ENCODE measurements at places on chromosomes 3 and 15.

DNA sequence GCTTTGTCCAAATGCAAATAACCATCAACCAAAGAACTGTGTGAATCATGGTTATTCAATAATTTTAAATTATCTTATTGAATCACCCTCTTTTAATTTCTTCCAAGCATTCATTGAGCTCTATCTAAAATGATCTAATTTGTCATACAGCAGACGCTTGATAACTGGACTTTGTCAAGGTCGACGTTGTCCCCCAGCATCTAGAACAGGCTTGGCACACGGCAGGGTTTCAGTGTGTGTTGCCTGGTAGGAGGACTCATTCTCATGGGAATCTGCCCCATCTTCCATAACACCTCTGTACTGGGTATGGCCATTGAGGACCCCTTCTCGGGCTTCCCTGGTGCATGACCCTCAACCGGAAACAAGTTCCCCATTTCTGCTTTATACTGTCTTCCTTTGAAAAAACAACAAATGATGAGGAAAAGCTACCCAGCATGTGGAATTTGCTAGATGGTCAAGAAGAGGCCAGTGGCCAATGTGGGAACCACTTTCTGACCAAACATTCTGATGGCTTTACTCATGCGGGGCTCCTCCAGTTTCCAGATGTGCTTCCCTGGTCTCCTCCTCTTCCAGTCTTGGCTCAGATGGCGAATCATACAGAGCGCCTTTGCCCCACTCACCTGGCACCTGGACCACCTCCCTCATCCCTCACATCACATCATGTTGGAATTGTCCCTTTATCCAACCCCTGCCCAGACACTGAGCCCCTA lies 41.7 kb upstream of the SEC22A start:
- peak; percentile 43 for DNase-seq

DNA sequence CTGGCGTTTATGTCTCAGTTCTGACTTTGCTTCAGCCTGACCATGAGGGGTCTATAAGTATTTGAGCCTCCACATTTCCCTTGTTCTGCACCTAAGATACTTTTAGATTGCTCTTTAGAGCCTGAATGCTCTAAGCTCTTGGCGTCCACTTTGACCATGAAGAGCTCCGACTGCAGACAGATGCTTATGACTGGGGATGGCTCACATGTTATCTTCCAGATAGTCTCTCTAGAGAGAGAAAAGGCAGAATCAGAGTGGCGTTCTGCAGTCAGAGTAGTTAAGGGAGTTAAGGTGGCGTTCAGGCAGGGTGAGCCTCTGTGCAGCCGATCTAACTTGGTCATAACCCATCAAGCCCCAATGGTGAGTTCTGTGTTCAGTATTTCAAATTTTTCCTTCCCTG lies 487.9 kb upstream of the NR2F2 start:
- no peak for DNase-seq

DNA sequence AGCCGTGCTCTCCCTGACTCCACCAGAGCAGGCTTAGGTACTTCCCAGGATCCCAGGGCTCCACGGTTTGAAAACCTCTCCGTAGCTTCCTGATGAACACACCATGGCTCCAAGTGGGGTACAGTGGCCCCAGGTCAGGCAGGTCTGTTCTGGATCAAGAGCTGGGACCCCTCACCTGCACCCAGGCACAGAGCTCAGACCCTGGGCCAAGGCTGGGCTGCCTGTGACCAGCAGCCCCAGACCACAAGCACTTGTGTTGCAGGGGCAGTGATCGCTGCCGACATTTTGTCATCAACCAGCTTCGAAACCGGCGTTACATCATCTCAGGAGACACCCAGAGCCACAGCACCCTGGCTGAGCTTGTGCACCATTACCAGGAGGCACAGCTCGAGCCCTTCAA lies 5.3 kb downstream of the SH2D7 start:
- DNase-seq = no peak

- DNase-seq = no peak
Observed at GRCh38 chr3:49346797-49347251, 7.0 kb upstream of the USP4 start.

GRCh38 chr3:51739110-51739509 lies 32.2 kb downstream of the GRM2 start:
- DNase-seq = no peak

DNA sequence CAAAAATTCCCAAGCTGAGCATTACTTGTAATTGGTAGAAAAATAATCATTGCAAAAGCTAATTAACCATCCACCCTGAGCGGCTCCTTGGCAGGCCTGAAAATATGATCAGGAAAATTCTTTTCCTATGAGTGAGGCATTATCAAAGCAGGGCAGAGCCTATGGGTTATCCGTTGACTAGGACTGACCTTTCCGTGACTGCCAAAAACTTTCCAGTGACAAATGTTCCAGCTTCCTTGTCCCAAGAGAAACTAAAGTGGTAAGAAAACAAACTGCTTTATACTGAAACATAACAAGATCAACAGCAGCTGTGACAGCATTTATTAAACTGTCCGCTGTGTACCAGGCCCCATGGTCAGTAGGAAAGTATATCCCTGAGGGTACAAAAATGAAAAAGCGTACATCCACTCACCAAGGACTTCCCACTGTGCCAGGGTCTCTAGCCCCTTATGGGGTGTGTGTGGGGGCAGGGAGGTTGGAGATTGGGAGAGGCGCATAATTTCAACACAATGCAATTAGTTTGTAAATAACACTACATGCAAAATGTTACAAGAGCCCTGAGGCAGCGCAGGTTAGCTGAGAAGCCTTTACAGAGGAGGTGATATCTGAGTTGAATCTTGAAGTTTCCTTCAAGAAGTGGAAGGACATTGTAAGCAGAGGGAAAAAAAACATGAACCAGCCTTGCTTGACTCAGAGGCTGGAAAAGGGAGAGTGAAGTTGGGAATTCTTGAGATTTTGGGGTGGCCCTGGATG lies 8.5 kb downstream of the LIPC start:
- DNase-seq = no peak

GRCh38 chr3:103319912-103320311 lies 885.1 kb downstream of the ZPLD1 start:
- DNase-seq = no peak

DNA sequence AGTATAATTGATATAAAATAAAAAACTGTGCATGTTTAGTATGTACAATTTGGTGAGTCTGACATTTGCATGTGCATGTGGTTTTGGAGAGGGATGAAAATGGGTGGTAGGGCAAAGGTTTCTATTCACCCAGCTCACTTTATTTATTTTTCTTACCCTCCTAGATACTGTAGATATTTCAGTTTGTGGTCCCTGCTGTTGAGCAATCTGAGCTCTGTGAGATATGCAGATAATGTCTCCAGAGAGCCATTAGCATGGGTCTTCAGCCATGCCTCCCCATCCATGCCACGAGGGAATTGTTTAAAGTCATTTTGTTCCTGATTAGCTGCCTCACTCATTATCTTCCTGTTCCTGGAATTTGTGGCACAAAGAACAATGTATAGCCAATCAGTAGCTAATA lies 44.4 kb upstream of the B3GALNT1 start:
- DNase-seq = peak; percentile 27

GRCh38 chr3:36317915-36318314 lies 62.4 kb upstream of the STAC start:
- no peak for DNase-seq

- no peak for DNase-seq
Observed at GRCh38 chr3:101119535-101119934, 126.3 kb upstream of the ABI3BP start.

GRCh38 chr15:48250640-48251076 lies 44.6 kb downstream of the SLC12A1 start:
- peak; percentile 77 for DNase-seq

- DNase-seq = no peak
Observed at GRCh38 chr3:169659820-169660674, 3.5 kb downstream of the MECOM start.

DNA sequence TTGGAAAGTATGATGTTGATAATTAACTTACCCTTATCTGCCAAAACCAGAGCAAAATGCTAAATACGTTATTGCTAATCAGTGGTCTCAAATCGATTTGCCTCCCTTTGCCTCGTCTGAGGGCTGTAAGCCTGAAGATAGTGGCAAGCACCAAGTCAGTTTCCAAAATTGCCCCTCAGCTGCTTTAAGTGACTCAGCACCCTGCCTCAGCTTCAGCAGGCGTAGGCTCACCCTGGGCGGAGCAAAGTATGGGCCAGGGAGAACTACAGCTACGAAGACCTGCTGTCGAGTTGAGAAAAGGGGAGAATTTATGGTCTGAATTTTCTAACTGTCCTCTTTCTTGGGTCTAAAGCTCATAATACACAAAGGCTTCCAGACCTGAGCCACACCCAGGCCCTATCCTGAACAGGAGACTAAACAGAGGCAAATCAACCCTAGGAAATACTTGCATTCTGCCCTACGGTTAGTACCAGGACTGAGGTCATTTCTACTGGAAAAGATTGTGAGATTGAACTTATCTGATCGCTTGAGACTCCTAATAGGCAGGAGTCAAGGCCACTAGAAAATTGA lies 59.7 kb downstream of the DCUN1D1 start:
- DNase-seq = no peak

DNA sequence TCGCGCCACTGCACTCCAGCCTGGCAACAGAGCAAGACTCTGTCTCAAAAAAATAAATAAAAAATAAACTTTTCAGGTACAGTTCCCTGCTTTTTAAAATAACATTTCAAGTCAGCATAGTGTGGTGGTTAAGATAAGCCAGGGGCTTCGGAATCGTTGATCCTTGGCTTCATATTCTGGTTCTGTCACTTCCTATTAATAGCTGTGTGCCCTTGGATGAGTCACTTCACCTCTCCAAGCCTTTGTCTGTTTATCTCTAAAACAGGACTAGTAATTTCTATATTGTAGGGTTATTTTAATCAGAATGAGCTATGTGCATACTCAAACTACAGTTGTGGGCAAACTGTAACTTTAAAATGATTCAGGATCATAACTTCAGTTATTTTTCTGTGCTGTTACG lies 53.8 kb upstream of the SENP5 start:
- DNase-seq = no peak

DNA sequence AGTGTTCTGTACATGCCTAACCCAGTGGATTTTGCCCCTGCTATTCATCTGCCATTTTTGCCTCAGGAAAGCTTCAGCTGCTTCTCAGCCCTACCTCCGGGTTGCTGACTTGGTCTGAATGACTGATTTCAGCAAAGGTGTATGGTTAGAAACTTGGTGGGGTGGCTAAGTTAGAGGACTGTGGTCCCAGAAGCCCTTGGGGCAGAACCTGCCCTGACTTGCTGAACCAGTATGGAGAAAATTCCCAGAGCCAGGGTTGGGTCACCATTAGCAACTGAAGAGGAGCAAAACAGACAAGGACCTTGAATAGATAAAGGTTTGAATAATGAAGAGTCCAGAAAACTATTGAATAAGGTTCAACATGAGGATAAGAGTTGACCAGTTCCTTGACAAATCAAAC lies 6.1 kb upstream of the WWTR1 start:
- no peak for DNase-seq

DNA sequence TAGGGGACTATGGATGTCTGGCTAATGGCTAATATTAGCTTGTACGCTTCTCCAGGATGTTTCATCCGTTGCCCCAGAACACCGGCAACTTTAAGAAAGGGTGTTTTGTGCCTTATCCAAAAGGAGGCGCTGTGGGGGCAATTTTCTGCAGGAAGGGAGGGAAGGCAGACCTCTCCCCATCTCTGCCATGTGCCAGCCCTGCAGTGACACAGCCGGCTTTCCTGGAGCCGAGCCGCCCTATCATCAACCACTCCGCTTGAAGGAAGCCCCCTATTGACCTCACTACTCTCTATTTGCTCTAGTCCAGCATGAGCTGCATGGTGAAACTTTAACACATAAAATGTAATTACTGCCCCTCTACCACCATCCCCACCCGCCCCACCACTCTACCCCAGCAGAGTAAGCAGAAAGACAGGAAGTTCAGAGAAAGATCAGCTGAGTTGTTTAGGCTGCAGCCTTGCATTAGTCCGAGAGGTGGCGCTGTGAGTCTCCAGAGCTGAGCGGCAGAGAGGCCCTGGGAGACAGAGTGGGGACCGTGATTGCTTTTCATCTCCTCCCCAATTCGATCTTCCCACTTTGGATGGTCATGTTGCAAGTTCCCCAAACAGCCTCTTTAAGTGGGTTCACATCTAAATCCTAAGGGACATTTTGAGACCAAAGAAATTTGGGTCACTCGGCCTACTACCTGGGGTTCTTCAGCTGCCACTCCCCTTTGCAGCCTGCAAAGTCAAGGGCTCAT lies 24.5 kb upstream of the RAD18 start:
- peak; percentile 29 for DNase-seq

GRCh38 chr3:7306901-7307300 lies 446.0 kb downstream of the GRM7 start:
- no peak for DNase-seq

DNA sequence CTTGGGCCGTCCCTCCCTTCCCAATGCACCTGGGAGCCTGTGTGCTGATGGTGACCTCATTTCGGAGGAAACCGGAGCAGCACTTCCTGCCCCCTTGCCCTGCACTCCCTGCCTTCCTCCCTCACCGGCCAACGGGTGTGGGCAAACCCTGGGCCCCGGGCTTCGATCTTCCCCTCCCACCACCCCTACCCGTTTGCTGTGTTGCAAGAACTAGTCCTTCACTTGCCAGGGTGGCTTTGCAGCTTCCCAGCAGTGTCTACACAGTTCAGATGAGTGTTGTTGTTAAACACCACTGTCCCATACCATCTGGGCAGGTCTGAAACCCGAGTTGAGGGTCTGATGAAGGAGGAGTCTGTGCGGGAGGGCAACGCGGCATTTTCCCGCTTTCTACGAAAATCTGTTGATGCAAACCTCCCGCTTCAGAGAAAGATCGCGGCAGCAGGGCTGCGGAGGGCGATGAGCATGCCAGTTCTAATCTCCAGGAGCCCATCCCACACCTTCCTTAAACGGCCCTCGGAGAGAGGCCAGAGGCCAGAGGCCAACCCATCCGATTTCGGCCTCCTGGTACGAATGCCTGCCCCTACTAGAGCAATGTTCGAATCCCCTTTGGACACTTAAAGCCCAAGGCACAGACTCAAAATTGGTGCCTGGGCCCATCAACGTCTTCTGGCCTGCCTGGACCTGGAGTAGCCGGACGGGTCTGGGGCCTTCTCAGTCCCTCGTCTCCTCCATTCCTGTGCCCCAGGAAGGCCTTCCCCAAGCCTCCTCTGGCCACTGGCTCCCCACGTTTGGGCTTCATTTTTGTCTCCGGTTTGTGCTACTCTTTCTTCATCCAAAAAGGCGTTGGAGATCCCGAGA lies 35.7 kb upstream of the POLG start:
- DNase-seq = no peak

- no peak for DNase-seq
Observed at GRCh38 chr3:160355826-160356225, 43.2 kb downstream of the IFT80 start.

GRCh38 chr3:22887664-22888291 lies 315.3 kb upstream of the UBE2E2 start:
- no peak for DNase-seq

DNA sequence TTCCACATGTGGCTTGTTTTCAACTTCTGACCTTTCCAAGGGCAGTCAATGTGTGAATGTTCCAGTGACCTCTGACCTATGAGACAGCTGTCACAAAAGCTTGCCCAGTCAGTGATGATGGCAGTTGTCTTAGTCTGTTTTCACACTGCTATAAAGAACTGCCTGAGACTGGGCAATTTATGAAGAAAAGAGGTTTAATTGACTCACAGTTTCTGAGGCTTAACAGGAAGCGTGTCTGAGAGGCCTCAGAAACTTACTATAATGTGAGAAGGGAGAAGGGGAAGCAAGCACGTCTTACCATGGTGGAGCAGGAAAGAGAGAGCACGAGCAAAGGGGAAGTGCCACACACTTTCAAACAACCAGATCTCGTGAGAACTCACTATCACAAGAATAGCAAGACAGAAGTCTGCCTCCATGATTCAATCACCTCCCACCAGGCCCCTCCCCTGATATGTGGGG lies 95.6 kb downstream of the ECT2 start:
- DNase-seq = no peak

GRCh38 chr15:26242565-26243071 lies 379.5 kb upstream of the ATP10A start:
- no peak for DNase-seq
